ENCODE measurements at places on chromosomes 1 and 21. TPM values are rescaled to one million over a fixed set of nuclear protein-coding genes. Genes with fewer than 3 reads are reported as not detected.

- H3K4me1 ChIP-seq: peaks cover 16% of the 10 kb centered on the region
- H3K27me3 ChIP-seq: no peaks in the 10 kb centered on the region
- H3K36me3 ChIP-seq: no peaks in the 10 kb centered on the region
- no peak overlapping the region for H3K4me3 ChIP-seq
- DNase-seq: no peak
Observed at GRCh38 chr21:27480841-27481261, 514.0 kb upstream of the ADAMTS5 start.

DNA sequence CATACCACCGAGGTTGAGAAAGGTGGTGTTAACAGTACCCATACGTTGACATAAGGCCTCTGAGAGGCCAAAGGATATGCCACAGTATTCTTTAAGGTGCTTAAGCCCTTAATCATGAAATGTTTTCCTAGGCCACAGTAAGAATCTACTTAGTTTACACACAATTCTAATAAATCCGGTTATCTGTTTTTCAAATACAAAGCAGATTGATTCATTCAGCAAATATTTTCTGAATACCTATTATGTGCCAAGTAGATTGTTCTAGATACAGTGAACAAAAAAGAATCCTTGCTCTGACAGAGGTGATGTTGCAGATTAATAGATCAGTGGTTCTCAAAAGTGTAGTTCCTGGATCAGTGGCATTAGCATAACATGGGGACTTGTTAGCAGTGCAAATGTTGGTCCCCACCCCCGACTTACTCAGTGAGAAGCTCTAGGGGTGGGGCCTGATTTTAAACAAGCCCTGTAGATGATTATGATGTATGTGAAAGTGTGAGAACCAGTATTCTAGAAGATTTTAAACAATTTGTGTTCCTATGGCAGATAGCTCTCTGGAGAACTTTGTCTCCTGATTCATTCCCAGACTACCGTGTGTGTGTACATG lies 61.6 kb downstream of the NFIA start:
- H3K27ac ChIP-seq: peak overlapping the region; percentile 62
- H3K4me3 ChIP-seq: no peak overlapping the region
- H3K36me3 ChIP-seq: peaks cover 9% of the 10 kb centered on the region
- no peaks in the 10 kb centered on the region for H3K27me3 ChIP-seq

DNA sequence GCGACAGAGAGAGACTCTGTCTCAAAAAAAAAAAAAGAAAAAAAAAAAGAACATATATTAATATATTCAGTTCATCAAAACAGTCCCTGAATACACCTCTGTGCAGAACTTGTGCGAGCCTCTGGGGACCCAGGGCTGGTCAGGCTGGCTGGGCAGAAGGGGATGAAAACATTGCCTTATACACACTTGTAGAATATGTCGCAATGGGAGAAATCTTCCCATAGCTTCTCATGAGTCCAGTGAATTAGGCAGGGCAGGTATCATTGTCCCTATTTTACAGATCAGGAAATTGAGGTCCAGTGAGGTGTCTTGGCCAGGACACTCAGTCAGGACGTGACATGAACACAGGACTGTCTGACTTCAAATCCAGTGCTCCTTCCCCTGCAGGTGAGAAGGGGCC lies 12.6 kb upstream of the WNT4 start:
- no peak for DNase-seq
- H3K4me3 ChIP-seq: no peak overlapping the region
- H3K4me1 ChIP-seq: peaks cover 9% of the 10 kb centered on the region
- no peak overlapping the region for H3K27ac ChIP-seq
- H3K27me3 ChIP-seq: peaks cover 10% of the 10 kb centered on the region
- H3K36me3 ChIP-seq: no peaks in the 10 kb centered on the region

DNA sequence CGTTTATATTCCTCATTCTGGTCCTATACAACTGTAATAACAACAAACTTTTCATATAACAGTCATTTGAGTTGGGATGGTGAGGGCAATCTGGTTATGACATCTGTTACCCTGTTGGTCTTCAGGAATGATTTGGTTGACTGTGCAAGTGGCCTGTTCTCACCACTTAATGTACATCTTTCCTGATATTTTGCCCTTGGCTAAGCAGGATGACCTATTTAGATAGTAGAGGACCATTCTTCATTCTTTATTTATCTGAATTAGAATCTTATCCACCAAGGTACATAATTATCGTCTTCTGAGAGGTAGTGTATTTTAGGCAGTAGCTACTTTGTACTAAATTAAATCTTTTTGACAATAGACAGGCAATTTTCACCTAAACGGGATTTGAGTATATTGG lies 154.3 kb downstream of the DNM3 start:
- H3K4me3 ChIP-seq: no peak overlapping the region
- H3K27me3 ChIP-seq: no peaks in the 10 kb centered on the region
- H3K27ac ChIP-seq: no peak overlapping the region
- H3K36me3 ChIP-seq: no peaks in the 10 kb centered on the region
- DNase-seq: no peak

GRCh38 chr1:22418933-22419382 lies 32.7 kb upstream of the ZBTB40 start:
- H3K4me3 ChIP-seq: no peak overlapping the region
- H3K4me1 ChIP-seq: peaks cover 22% of the 10 kb centered on the region
- H3K27ac ChIP-seq: no peak overlapping the region
- H3K36me3 ChIP-seq: no peaks in the 10 kb centered on the region

GRCh38 chr1:71885171-71885570 lies 397.2 kb downstream of the NEGR1 start:
- no peak overlapping the region for H3K4me3 ChIP-seq
- no peak overlapping the region for H3K27ac ChIP-seq
- H3K27me3 ChIP-seq: no peaks in the 10 kb centered on the region
- H3K36me3 ChIP-seq: no peaks in the 10 kb centered on the region

- no peaks in the 10 kb centered on the region for H3K27me3 ChIP-seq
- no peak overlapping the region for H3K4me3 ChIP-seq
- H3K4me1 ChIP-seq: no peaks in the 10 kb centered on the region
- no peak for DNase-seq
- no peak overlapping the region for H3K27ac ChIP-seq
Observed at GRCh38 chr1:241063276-241063675, 293.7 kb downstream of the RGS7 start.

The SLC30A10 gene
- total RNA-seq: 1.6 TPM

The VASH2 gene
- total RNA-seq: 43.8 TPM

The S100A1 gene
- not detected for total RNA-seq

The IFFO2 gene
- total RNA-seq: 9.1 TPM

The ACTL8 gene
- total RNA-seq: not detected
